ENCODE measurements at places on chromosomes 7 and 10. TPM values are rescaled to one million over a fixed set of nuclear protein-coding genes. Genes with fewer than 3 reads are reported as not detected.

DNA sequence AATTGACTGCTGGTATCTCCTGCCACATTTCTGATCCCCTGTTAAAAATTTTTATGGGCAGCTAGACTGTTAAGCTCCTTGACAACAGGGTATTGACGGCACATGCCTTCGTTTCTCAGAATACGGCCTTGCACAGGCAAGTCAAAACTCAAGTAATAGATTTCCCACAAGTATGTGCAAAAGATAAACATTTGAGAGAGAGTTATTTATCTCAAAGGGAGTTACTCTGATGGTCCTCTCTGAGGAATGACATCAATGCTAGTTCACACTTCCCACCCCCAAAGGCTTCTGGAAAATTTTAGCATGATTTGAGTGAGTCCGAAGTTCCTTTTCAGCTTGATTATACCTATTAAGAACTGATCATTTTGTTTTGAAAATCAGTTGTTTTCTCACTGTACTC is 71.9 kb downstream of the JCAD start:
- no peak for DNase-seq

DNA sequence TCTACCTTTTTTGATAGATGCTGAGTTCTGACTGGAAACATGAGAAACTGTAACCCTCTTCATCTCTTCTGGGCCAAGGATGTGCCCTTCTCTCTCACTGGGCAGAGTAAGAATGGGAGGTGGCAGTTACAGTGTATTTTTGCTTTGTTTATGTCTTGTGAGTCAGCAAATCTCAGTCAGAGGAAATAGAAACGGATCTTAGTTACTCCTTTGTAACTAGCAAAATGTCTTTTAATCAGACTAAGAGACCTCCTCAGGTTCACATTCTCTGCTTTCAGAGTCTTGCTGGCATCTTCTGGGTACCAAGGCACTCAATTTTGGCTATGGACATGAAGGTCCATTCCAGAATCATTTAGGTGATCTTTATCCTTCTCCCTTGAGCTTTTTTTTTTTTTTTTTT is 70.9 kb downstream of the HHEX start:
- peak; percentile 60 for DNase-seq

DNA sequence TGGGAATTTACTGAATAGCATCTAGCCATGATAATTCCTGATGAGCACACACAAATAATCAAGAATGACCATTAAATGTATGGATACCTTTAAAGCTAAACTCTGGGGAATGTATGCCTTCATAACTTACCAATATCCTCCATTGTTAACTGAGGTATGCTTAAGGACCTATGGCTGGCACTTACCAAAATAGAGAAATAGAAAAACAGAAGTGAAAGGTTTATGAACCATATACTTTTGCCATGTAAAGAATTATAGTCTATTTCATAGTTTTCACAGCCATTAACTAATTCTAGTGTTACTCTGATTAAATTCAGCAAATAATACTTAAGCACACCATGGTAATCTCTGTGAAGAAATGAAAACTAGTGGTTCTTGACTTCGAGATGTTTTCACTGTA is 1360.6 kb upstream of the LRRTM3 start:
- no peak for DNase-seq

DNA sequence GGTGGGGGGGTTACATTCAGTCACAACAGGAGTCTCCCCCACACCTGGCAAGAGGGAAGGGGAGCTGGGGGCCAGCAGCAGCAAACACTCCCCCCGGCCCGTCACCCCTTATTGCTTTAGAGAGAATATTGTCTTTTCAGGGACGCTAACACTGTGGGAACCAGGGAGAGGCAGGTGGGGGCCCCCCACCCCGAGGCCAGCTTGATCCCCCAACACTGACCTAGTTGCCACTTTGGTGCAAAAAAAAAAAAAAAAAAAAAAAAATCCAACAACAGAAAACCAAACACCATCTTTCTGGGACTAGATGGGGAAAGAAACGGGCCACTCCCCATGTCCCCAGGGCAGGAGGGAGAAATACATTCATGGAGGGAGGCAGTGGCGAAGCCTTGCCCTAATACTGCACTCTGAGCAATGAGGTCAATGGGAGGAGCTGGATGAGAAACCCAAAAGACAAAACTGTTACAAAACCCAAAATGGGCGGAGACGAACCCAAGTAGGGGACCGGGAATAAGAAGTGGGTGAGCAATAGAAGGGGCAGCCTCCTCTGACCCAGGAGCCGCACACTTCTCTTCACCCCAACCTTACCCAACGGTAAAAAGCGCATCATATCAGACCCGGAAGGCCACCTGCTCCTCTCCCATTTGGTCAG is 6.5 kb downstream of the GNB2 start:
- DNase-seq: no peak

GRCh38 chr10:79249186-79250121 is 97.8 kb upstream of the PPIF start:
- DNase-seq: no peak

GRCh38 chr7:51732116-51732515 is 415.5 kb upstream of the COBL start:
- DNase-seq: no peak

GRCh38 chr7:66055321-66055956 is 20.2 kb upstream of the ASL start:
- peak; percentile 48 for DNase-seq

DNA sequence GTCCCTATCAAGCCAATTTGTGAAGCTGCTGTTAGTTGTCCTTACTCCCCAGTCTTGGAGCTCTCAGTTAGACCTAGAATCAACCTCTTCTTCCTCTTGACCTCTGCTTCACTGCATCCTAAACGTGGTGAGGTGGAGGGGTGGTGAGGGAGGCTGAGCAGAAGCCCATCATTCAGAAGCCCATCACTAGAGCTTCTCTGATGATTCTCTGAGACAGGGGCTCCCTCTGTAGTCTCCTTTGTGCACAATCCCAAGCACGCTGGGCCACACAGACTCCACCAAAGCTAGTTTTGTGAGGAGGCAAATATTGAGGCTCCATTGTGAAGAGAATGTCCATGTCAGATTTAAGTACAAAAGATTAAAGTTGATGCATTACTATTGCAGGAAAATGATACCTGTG is 163.8 kb upstream of the PRSS1 start:
- no peak for DNase-seq

DNA sequence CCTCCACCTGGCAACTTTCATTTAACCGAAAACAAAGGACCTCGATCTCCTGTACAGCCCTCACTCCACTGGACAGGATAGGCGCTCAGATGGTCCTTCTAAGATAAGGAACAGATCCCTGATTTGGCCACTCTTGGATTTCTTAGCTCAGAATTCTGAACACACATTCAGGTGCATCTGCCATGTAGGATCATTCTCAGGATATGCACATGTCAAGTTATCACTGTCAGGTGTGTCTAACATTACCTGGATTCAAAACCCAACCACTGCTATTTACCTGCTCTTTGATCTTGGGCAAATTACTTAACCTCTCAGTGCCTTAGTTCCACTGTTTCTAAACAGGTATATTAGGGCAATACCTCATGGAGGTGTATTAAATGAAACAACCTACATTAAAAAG is 12.2 kb upstream of the ADD3 start:
- DNase-seq: no peak

DNA sequence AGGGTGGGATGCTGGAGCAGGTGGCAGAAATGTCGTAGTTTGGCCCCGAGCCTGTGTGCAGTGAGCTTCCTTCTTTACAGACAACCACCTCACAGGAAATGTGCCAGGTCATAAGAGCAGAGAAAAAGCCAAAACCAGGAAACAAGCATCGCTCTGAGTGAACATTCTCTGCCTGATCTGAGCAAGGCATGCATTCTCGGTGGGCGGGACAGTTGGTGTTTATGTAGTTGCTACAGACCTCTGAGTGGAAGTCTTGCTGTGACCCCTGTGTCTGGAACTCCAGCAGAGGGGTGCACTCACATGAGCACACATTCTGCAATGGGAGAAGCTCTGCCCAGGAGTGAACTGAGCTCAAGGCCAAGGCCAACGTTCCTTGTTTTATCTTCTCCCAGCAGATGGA is 230.1 kb downstream of the TCERG1L start:
- no peak for DNase-seq

DNA sequence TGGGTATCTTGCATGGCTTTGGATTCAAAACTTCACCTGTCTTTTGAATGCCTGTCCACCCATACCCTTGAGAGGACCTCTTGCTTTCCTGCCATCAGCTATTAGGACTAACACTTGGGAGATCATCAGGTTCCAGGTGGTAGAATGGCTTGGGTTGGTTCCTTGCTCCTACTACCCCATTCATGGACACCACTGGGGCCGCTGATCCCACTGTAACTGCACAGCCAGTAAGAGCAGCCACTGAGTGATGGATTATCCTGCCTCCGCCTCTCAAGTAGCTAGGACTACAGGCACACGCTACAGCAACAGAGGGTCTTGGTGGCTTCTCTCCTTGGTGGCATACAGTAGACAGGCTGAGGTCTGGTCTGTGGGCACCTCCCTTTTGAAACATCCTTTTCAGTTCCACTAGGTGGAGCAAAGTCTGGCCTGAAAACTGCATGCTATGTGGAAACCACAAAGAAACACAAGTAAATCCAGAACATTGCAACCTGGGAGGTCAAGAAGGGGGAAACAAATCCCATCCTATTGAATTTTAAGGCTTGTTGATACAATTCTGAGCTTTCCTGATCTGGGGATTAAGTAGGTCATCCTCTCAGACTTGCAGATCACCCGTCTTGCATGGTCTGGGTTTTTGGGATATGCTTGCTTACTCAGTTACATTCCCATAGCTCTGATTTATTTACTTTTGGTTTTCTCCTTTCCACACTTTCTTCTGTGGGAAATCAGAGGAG is 9.4 kb downstream of the WBP1L start:
- DNase-seq: peak; percentile 50

GRCh38 chr10:8873310-8873709 is 818.8 kb downstream of the GATA3 start:
- peak; percentile 1 for DNase-seq

DNA sequence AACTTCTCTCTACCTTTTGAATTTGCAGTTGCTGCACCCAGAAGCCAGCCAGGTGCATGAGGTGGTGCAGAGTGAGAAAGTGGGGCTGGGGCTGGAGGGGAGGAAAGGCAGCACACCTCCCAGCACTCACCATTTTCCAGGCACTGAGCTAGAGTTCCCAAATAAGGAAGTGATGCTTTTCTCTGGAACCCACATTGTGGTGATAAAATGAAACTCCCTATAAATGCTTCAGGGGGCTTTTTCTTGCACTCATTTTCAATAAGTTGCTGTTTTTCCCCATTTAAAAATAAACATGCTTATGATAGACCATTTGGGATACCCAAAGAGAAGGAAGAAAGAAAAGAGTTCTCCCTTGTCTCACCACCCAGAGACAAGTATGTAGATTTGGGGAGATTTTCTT is 42.8 kb upstream of the TNS3 start:
- DNase-seq: no peak

DNA sequence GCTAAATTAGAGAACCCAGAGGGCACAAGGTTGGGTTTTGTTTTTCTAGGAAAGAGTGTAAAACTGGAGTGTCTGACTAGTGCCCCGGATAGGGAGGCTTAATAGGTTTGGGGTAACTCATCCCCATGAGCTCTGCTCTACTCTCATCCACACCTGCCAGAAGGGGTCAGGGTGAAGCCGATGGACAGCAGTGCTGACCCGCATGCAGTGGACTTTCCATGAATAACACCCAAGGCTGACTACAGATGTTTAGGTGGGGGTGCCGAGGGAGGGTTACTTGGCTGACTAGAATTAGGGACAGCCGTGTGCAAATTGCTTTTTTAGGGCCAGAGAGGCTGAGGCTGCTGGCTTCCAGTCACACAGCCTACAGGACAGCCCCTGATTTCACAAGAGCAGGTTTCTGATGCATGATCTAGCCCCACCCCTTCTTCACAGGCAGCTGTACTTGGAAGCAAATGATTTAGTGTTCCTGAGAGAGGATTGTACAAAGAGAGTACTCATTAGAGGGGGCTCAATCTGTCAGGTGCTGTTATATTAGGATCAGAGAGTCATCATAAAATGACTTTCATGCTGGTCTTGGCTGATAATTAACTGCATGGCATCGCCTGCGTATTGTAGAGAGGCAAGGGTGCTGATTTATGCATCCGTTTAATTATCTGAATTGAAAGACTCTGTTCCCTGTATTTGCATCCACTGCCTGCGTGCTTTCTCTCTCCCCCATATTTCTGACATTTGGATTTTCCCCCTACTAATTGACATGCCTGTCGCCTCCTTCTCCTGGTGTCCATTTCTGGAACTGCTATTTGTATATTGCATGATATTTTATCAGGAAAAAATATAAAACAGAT is 9.5 kb downstream of the INHBA start:
- DNase-seq: no peak

DNA sequence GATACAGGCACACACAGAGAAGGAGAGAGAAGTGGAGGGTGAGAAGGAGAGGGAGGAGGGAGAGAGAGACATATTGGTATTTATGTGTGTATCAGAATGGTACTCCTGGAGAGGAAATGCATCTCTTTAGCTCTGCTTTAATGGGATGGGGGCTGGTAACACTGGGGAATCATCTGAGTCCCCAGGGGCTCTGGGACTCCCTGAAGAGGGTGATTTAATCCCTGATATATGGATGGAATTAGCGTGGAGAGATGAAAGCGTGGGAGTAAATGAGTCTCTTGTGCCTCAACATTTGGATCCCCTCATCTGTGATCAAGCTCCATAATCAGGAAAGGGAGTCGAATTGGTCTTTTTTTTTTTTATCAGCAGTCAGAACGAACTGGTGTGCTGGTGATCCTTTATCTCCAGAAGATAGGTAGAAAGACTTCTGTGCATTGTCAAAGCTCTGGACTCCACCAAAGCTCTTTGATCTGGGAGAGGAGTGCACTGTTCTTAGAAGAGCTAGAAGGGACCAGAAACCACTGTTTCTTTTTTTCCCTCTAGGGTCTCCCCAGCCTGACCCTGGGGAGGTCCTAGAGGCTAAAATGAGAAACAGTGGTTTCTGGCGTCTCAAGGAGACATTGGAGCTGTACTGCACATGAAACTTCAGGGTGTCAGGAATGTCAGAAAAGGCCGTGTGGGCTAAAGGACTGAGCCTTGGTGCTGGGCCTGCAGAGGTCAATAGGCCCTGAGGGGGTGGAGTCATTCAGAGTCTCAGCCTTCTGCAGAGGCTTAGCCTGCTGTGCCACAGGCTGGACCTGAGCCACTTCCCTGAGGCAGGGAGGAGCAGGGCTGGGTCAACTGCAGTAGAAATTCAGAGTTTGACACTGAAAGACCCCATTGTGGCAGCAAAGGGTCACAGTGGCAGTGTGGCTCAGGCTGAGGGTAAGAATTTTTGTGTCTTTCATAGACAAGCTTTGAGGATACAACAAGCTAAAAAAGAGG is 234.4 kb upstream of the SLC26A5 start:
- DNase-seq: no peak

GRCh38 chr10:28947171-28947570 is 269.9 kb downstream of the BAMBI start:
- no peak for DNase-seq

- peak; percentile 51 for DNase-seq
Measured at GRCh38 chr10:26881600-26882331, 21.0 kb upstream of the ABI1 start.

SUN3 gene
- total RNA-seq: 7.9 TPM

GIMAP6 gene
- not detected for total RNA-seq

KIAA1549 gene
- total RNA-seq: 2.2 TPM

NAT16 gene
- total RNA-seq: 0.93 TPM

UFSP1 gene
- total RNA-seq: 1.8 TPM

NPSR1 gene
- not detected for total RNA-seq

TMEM273 gene
- total RNA-seq: not detected

ALDH18A1 gene
- total RNA-seq: 88.8 TPM

DENND2A gene
- total RNA-seq: 5.8 TPM

DLX6 gene
- total RNA-seq: not detected

LLCFC1 gene
- not detected for total RNA-seq

NXPH1 gene
- total RNA-seq: not detected

All from A172 (cell line).